T-helper 9 cell (primary cell): ENCODE measurements at places on chromosomes 5 and 9.

GRCh38 chr9:33136721-33137670, 30.1 kb downstream of the B4GALT1 start:
- DNase-seq: no peak

DNA sequence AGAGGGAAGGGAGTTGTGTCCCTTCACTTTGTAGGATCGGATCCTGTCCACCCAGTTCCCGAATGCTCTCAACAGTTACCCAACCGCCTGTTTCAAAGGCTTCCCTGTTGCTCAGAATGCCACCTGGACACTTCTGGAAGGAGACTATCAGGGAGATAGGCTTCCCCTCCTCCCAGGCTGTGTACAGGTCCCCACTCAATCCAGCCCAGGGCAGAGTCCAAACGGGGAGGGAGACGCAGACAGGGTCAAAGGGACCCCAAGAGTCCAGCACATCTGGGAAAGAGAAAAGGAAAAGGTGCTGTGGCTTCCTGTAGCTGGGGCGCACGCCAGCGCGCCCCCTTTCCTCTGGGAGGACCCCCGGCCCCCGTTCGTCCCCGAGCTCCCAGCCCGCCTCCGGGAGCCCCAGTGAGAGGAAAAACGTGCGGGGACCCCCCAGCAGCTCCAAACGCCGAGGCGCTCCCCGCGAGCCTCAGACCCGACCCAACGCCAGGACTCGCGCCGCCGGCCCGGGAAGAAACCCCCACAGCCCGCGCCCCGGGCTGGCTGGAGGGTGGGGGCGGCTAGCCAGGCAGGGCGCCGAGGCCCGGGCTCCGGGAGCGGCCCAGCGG, 640 bp downstream of the SURF4 start:
- DNase-seq: no peak

DNA sequence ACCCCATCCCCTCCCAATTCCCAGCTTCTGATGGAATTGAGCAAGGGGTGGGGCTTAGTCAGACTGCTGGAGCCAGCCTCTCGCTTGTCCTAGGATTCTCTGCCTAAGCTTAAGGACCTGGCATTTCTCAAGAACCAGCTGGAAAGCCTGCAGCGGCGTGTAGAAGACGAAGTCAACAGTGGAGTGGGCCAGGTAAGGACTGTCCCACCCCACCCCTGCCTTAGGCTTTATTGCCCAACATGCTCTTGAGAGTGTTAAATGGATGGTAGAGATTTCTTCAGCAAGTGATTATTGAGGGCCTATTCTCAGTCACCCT, 1.1 kb downstream of the SLC35A4 start:
- DNase-seq: no peak

- no peak for DNase-seq
Observed at GRCh38 chr9:113352411-113352810, 3.1 kb downstream of the BSPRY start.

DNA sequence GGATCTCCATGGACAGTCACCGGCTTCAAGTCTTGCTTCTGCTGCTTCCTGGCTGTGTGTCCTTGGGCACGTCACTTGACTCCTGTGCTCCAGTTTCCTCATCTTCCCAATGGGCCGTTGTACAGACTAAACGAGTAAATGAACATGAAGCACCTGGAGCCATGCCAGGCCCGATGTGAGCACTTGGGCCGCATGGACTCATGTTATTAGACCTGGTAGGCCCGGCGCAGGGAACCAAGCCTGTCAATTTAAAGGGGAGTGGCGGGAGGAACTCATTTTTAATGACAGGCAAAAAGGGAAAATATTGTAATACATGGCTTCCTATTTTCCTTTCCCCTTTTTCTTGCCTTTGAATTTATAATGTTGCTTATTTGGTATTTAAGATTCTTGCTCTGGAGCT, 47.5 kb downstream of the TENT4A start:
- no peak for DNase-seq

GRCh38 chr5:133114933-133115310, 63.1 kb downstream of the HSPA4 start:
- DNase-seq: no peak

GRCh38 chr5:144468571-144468970, 297.9 kb downstream of the KCTD16 start:
- no peak for DNase-seq

DNA sequence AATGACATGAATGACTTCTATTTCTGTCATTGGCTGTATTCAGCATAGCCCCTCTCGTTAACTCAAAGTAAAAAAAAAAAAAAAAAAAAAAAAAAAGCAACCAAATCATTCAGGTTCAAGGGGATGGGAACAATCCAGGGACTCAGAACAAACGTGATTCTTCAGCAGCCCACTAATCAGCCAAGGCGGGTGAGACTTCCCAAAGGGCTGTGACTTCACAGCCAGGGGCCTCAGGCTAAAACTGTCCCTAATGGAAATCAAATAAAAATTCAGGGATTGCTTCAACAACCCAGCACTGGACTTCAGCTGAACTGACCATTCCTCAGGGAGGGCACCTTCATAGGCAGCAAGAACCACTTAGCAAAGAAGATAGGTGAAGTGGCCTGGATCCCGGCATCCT, 86.2 kb upstream of the FAM169A start:
- DNase-seq: no peak

- peak; percentile 4 for DNase-seq
Observed at GRCh38 chr5:131171276-131171810, 599 bp downstream of the LYRM7 start.
